SHP77 treated with DMSO at 0.1 percent for 48 hours (cell line): ENCODE measurements at places on chromosomes 1 and 21.
A peak's percentile ranks its signal among the peaks of the same experiment; 100 is the strongest.

GRCh38 chr1:24357038-24357437, 37.9 kb downstream of the GRHL3 start:
- DNase-seq, result no peak

DNA sequence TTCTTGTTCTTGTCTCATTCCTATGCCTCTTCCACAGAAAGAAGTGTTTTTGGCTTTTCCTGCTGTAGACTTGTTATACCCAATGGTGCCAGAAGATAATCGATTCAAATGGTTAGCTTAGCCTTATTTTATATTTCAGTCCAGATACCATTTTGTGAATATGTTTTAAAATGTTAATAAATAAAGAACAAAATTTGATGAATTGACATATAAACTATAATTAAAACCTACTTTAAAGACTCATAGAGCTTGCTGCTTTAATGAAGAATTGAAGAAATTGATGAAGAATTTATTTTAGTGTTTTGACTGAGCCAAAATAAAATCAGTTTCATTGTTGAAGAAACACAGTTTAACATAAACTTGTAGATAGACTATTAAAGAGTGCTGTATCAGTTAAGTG, 152.8 kb downstream of the MAGI3 start:
- DNase-seq, result no peak

DNA sequence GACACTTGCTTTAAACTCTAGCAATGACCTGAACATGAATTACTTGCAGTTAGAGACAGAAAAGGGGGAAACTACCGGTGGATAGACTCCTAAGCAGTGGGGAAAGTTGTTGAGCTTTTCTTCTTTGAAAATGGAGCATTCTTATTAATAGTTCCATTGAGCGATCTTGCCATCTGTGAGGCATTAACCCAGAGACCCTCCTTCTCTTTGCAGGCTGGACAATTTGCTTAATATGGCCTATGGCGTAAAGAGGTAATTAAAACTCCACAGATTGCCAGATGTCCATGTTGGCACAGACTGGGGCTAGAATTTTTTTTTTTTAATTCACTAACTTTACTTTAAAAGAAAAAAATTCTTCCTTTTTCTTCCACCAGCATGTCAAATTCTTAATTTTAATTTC, 88.5 kb downstream of the ELAVL4 start:
- DNase-seq, result no peak

DNA sequence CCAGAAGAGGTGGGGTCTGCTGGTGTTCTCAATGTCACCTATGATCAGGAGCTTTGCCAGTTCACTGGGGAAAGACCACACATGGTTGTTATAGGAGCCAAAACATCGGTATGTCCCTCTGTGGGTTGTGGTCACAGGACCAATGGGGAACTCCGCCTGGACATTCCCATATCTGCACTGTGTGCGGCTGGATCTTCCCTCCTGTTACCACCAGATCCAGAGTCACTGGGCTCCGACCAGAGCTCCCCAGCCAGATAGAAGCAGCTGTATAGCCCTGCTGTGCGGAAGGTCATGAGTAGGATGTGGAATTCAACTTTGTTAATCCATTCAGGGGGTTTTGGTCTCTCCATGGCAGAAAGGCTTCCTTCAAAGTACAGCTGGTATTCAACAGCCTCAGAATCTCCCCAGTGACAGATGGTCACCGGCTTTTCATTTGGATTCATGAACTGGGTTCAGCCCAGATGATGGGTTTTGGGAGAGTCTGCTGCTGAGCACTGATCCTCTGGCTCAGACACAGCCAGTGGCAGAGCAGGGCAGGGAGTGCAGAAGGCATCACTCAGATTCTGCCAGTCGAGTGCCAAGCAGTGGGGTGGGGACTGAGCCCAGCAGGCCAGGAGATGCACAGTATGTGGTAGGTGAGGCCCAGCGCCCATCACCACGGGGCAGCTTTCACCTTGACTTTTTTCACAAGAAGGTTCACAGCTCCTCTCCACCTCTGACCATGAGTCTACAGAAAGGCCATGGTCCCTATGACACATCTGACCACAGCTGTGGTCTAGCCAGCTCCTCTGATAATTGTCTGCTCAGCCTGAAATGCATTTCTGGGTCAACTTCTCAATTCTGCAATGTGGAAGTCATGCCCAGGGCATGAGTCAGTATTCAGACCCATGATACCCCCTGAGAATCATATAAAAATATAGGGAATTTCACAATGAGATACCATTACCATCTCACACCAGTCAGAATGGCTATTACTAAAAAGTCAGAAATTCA, 2.9 kb upstream of the SHCBP1L start:
- DNase-seq, result no peak

DNA sequence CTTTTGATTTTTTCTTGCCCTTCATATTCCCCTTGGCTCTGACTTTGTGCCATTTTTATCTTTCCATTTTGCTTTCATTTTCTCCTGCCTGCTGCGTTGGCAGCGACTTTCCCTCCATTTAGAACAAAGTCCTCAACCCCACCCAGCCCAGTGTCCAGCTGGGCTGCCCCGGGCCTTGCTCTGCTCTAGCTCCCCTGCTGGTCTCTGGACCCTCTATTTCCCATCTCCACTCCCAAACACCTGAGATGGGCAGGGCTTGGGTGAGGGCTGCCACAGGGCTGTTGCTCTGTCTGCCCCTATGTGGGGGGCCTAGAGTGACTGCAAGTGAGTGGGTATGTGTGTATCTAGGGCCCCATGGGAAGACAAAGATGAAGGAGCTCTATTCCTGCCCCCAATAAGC, 7.3 kb upstream of the ADAM15 start:
- DNase-seq, result no peak

GRCh38 chr1:160007577-160008200, 24.1 kb downstream of the PIGM start:
- peak; percentile 2 for DNase-seq

GRCh38 chr1:117181630-117182041, 29.1 kb downstream of the VTCN1 start:
- no peak for DNase-seq

DNA sequence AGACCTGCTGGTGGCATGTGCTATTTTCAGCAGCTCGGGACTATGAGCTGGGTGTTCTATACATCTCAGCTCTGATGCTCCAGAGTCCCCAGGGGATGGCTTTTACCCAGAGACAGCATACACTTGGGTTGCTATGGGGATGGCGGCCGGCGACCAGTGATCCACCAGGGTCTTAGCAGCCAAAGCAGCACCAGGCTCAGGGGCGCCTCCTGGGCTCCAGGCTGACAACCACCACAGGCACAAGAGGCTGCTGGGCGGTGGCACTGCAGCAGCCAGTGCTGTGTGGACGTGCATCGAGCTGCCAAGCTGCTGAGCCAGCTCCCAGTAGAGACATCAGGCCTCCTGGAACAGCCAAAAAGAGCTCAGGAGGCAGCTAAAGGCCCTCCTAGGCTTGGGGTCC, 37.6 kb upstream of the CLSTN1 start:
- no peak for DNase-seq

DNA sequence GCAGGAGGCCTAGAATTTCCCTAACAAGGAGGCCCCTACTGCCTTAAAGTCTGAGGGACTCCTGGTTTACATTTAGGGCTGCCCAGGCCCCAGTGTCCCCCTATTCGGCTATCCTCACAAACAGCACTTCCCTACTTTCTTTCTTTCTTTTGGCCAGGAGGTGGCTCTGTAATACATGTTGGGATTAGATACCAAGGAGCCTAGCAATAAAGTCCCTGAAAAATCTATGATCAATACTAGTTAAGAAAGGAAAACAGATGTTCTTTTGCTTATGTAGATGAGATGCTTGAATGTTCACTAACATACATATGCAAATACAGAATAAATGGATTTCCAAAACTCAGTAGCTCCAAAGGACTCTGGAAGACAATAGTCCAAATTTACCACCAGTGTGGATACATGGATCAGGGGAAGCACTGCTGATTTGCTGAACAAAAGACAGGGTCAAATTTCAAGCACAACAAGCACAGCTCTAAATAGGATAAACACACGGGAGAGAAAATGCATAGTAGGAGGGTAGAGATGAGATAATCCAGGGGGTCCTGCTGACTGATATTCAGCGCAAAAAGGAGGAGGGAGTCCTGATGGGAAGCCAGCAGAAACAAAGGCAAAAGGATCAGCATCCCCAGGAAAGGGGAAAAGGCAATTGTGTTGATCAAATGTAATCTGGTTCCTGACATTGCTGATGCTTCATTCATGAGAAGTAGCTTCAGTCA, 240.0 kb downstream of the NUF2 start:
- peak; percentile 72 for DNase-seq

DNA sequence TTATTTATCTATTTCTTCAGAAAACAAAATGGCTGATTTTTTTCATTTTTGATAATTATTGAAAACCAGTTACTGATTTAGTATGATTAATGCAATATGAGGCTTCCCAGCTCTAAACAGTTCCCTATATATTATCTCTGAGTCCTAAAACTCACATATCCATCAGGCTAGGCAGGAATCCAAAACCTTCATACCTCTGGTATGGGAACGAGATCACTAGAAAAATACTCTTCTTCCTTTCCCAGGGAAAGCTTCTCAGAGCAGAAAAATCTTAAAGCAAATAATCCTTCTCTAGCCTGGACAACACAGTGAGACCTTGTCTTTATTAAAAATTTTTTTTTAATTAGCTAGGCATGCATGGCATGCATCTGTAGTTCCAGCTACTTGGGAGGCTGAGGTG, 42.5 kb downstream of the KDM5B start:
- no peak for DNase-seq

DNA sequence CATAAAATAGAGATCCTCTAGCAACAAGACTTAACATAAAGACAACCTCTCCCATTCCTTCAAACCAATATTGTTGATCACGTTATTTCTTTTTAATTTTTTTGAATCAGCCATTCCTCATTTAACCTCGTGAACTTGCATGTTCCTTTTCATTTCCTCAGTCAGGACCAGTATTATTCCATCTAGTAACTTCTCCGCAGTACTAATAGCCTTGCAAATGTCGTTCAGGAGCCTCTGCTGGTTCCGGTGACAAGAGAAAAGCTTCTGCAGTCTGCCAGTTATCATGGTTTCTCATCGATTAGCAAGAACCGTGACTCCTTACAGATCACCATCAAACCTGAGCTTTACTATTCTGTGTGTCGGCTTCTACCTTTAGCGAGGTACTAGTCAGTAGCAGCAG, 3.0 kb downstream of the APP start:
- no peak for DNase-seq

DNA sequence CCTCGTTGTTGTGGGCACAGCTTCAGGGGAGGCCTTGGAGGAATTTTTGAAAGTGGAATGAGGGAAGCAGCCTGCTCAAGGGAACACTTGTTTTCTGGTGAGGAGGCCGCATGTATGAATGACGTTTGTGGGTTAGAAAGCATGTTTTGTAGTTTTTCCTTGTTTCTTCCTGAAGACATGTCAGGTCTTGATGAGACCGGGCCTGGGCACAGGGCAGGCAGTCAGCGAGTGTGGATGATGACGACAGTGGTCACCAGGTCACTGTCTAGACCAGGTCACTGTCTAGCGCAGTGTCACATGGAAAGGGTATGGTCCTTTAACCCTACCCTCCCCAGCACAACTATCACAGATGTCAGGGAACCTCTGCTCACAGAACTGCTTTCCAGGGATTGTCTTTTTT, 7.3 kb downstream of the PSEN2 start:
- DNase-seq, result no peak
